Natural killer cell (primary cell): ENCODE measurements at places on chromosomes 5 and 9. TPM values are rescaled to one million over a fixed set of nuclear protein-coding genes. Genes with fewer than 3 reads are reported as not detected.

The TIGD6 gene
- 2.5 TPM for total RNA-seq

The PRDM9 gene
- not detected for total RNA-seq

The C9orf50 gene
- not detected for total RNA-seq

GRCh38 chr9:91102269-91102668 lies 259.4 kb downstream of the AUH start:
- H3K27me3 ChIP-seq: no peaks in the 10 kb centered on the region
- no peak overlapping the region for H3K27ac ChIP-seq
- DNase-seq: no peak
- peaks cover 38% of the 10 kb centered on the region for H3K4me1 ChIP-seq
- no peaks in the 10 kb centered on the region for H3K36me3 ChIP-seq
- no peak overlapping the region for H3K4me3 ChIP-seq

DNA sequence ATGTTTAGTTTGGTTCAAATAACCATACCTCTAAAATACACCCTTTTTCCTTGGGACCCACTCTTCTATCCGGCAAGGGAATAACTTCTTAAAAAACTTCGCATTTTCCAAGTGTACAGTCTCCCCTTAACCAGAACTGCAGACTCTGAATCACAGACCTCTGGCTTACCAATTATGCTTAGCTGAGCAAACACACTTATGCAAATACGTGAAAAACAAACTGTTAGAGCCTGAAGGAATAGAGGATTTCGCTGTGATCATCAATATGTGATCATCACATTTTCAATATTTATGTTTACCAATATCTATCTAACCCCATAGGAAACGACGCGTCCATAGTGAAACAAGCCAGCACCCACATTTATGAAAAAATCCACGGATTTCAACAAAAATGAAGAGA lies 1.3 kb downstream of the LPAR1 start:
- peaks cover 9% of the 10 kb centered on the region for H3K27me3 ChIP-seq
- peaks cover 21% of the 10 kb centered on the region for H3K4me1 ChIP-seq
- no peaks in the 10 kb centered on the region for H3K36me3 ChIP-seq
- DNase-seq: no peak

- H3K27me3 ChIP-seq: no peaks in the 10 kb centered on the region
- DNase-seq: no peak
- no peaks in the 10 kb centered on the region for H3K4me1 ChIP-seq
- no peak overlapping the region for H3K27ac ChIP-seq
- no peaks in the 10 kb centered on the region for H3K36me3 ChIP-seq
- no peak overlapping the region for H3K4me3 ChIP-seq
Measured at GRCh38 chr5:55577353-55578060, 42.7 kb upstream of the PLPP1 start.

- no peaks in the 10 kb centered on the region for H3K27me3 ChIP-seq
- H3K27ac ChIP-seq: no peak overlapping the region
- H3K4me3 ChIP-seq: no peak overlapping the region
- H3K4me1 ChIP-seq: no peaks in the 10 kb centered on the region
Measured at GRCh38 chr9:3931996-3932906, 367.6 kb downstream of the GLIS3 start.
